ENCODE measurements at places on chromosomes 16 and 17.

DNA sequence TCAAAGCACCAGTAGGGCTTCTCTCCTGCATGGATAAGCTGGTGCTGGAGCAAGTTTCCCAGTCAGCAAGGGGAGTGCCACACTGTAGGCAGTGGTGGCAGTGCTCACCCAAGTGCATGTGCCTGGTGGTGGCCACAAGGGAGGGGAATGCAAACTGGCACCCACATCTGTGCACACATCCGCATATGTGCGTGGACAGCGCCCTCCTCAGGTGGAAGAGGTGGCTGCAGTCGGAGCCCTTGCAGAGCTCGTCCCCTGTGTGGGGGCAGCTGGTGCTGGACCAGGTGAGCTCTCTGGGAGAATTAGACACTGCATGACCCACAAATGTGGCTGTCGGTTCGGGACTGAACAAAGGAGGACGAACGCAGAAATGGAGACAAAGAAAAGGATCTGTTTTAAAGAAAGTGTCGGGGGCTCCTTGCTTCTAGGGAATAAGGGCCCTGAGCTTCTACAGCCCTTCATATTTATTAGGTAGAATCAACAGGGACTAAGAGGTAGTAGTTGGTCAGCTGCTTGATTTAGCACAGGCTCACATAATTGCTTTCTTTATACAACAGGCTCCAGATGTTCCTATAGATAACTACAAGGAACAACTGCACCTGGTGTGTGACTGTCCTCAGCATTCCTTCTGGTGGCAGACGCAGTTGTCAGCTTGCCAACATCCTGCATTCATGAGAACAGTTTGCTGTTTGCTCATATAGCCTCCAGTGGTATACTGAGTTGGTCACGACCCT is 5.3 kb upstream of the ZNF689 start:
- peak; percentile 67 for DNase-seq

DNA sequence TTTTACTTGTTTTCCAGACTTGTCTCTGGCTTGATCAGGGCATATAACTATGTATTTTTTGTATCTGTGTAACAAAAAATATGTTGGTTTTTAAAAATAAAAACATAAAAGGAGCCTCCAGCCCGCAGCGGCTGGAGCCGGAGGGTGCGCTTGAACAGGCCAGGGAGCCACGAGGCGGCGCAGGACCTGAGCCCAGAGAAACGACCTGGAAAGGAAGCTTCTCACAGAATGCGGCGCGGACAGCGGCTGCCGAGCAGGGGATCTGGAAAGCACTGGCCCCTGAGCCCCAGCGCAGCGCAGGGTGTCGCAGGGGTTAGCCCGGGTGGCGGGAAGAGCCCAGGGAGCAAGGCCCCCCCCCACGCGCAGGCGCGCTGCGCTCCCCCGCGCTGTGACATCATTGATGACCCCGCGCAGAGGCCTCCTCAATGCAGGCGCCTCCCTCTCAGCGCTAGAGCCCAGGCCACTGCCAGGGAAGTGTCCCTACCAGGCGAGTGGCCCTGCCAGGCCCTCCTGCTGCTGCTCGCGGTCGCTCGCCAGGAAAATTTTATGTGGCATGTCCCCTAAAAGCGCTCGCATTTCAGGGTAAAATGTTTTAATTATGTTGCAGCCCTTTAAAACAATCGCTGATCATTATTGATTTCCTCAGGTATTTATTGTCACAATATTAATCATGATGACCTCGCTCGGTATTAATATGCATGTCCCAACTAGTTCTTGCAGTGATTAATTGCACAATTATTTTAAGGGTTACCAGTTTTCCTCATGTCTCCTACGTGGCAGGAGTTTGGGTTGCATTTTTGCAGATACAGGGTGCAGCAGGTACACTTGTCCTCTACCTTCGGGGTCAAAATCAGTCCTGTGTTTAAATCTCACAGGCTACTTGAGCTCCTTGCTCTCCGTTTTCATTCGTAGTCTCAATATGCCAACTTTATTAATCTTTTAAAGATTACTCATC is 134.2 kb downstream of the USP22 start:
- peak; percentile 96 for DNase-seq

DNA sequence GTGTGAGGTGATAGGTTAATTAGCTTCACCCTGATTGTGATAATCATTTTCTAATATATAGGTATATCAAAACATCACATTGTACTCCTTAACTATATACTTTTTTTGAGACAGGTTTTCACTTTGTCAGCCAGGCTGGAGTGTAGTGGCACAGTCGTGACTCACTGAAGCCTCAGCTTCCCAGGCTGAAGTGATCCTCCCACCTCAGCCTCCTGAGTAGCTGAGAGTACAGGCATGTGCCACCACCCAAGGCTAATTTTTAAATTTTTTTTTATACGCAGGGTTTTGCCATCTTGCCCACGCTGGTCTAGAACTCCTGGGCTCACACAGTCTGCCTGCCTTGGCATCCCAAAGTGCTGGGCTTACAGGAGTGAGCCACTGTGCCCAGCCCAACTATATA is 455.3 kb upstream of the MAF start:
- DNase-seq, result no peak

GRCh38 chr17:64061178-64061898 is 40.9 kb upstream of the ICAM2 start:
- DNase-seq, result no peak

DNA sequence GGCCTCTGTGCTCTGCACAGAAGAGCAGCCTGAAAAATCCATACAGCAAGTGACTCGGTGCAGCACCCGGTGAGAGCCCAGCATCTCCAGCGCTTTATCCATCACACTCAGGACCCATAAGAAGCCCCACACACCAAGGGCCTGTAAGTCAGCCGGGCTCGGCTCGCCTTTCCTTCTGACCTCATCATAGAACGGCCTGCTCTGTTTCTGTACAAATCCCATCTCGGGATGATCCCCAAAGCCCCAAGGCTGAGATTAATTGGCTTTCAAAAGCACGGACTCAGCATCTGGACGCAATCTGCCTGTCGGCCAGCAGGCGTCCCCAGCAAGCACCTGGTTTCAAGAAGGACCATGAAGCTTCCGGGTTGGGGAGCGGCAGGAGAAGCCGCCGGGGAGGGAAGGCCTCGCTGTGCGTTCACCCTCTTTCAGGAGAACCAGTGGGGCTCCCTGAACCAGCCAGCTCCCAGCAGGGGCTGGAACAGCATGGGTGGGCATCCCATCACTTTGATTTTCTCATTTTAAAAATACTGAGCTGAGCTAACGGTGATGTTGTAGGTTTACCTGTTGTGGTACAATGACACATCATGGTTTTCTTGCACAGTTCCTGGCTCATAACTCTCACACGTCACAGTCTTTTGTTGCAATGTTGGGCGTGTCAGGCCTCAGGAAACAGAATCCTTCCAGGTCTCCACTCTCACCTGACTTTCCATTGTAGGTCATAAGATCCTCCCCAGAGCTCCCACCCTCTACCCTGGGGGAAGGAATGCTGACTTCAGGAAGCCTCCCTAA is 6.7 kb downstream of the CCDC57 start:
- peak; percentile 58 for DNase-seq

DNA sequence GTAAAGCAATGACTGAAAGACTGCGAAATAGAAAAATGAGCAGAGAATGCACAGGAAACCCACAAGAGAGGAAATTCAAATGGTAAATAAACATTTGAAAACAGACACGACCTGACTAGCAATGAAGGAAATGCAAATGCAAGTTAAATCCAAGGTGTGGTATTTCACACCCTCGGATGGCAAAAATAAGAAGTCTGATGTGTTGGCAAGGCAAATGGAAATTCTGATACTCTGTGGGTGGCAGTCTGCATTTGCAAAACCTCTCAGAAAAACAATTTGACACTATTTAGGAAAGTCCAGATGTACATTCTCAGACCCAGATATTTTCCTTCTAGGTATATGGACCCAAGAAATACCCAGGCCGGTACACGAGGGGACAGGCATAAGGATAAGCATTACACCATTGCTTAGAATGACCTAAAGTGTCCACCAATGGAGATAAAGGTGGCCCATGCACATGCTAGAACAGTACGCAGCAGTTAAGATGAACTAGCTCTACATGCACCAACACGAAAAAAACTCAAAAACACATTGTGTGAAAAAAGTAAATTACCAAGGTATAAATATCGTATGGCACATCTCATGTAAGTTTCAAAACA is 116.7 kb downstream of the GAS7 start:
- no peak for DNase-seq

- no peak for DNase-seq
Observed at GRCh38 chr16:73730481-73731090, 566.0 kb upstream of the PSMD7 start.

GRCh38 chr16:15548482-15548891 is 94.5 kb downstream of the MARF1 start:
- DNase-seq, result no peak

DNA sequence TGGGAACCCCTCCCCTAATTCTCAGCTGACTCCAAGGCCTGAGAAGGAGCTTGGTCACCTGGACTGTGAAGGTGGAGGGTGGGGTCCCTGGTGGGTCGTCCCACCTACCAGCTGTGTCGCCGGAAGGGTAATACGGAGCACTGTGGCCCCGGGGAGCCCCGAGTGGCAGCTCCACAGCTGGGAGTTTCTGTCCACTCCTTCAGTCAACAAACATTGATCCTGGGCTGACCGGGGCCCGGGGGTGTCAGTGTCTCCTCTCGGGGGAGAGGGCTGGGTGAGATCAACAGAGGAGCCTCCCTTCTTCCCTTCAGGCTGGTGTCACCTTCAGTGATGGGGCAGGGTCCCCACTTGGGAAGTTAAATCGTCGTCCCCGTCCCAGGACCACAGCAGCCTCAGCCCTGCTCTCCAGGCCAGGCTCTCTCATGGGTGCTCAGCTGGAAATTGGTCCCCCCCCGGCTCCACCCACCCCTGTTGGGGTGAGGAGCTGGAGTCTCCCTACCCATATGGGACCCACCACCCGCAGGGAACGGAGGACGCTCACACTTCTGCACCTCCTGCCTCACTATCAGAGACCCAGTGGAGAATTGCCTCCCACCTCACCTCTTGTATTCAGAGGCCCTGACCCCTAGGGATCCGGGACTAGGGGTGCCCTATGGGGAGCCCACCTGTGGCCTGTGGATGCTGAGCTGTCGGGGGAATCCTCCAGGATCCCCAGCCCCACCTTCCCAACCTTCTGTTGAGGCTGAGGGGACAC is 1.9 kb downstream of the GCGR start:
- no peak for DNase-seq

- DNase-seq, result no peak
Observed at GRCh38 chr17:8803531-8804420, 4.6 kb upstream of the MFSD6L start.

DNA sequence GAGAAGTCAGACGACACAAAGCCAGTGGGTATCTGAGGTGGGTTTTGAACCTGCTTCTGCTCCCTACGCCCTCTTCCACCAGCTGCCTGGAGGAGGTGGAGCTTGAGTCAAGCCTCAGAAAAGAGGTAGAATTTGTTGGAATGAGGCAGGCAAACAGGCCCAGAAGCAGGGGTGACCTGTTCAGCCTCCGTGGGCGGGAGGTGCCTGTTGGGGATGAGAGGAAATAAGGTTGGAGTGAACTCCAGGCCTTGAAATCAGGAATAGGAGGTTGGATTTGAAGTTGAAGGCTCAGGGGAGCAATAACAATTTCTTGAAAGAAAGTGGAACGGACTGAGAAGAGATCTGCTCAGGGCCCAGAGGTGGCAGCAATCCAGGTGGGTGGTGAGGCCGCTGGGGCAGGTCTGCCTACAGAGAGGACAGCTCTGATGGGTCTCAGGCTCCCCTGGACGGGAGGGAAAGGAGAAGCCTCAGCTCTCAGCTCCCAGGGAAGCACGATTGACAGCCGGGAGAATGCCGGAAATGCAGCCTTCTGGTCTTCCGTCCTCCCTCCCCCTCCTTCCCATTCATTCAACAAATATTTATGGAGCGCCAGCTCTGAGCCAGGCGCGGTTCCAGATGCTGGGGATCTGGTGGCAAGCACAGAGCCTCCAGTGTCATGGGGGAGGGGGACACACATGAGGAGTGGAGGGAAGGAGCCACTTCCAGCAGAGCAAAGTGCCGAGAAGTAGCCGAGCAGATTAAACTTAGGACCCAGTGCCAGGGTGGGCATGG is 61.9 kb upstream of the CIBAR2 start:
- no peak for DNase-seq

- DNase-seq, result no peak
Observed at GRCh38 chr17:81228420-81228819, 5.7 kb upstream of the CEP131 start.

DNA sequence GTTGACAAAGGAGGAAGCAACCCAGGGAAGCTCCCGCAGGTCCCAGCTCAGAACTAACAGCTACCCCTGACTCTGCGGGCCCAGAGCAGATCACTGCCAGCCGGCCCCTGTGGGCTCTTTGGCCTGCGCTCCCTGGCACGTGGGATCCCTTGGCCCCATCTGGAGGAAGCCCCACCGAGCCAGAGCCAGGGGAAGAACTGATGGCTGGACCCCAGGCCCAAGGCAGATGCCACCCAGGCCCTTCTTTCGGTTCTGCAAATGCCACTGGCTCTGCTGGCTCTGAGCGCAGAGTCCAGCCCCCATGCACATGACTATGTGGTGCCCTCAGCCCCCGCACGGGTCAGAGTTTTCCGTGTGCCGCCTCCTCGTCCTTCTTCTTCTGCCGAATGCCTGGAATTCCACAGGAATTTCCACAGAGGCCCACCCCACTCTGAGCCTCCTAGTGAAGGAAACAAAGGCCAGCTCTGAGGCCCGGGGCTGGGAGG is 35.8 kb upstream of the SNN start:
- no peak for DNase-seq

- DNase-seq, result no peak
Observed at GRCh38 chr16:9904526-9904925, 277.7 kb downstream of the GRIN2A start.

DNA sequence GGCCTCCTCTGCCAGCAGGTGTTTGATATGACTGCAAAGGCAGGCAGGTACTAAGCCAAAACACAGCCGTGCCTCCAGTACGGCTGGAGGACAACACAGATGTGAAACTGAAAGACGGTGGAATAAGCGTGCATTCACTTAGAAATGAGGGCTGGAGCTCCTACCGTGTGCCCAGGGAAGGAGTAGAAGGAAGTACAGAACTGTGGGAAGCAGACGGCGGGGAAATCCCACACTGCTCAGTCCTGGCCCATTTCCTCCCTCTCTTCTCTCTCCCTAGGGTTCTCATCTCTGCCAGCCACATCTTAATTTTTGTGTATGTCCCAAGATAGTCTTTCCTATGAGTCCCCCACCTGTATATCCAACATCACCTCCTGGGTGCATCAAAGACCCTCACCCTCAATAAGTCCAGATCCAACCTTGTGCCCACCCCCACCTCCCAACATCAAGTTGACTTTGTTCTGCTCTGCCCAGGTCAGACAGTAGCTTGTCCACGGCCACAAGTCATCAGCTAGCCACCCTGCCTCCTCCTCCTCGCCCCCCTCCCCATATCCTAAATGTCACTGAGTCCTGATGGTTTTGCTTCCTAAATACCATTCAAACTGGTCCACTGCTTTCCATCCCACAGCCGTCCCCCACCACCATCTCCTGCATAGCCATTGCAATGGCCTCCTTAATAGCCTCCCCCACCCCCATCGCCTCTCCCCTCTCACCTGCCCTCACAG is 77.1 kb upstream of the RPL38 start:
- no peak for DNase-seq
